Activated CD4-positive, alpha-beta memory T cell treated with anti-CD3 and anti-CD28 coated beads, Interleukin-2, amount 10 ng/mL, durations not matched to agents 7 days and 5 days (primary cell): ENCODE measurements at places on chromosomes 11 and 22.

DNA sequence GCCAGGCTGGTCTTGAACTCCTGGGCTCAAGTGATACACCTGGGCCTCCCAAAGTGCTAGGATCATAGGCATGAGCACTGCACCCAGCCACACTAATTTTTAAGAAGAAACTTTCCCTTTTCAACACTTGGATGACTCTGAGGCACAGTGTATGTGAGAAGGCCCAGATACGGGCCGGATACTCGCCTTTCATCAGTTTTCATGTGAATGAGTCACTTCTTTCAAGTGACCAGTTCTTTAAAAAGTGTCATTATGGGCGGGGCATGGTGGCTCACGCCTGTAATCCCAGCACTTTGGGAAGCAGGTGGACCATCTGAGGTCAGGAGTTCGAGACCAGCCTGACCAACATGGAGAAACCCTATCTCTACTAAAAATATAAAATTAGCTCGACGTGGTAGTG, 120.8 kb downstream of the CTTN start:
- H3K4me3 ChIP-seq: no peak overlapping the region
- no peaks in the 10 kb centered on the region for H3K36me3 ChIP-seq

- H3K4me3 ChIP-seq: no peak overlapping the region
- no peaks in the 10 kb centered on the region for H3K36me3 ChIP-seq
- no peak for DNase-seq
- no peak overlapping the region for H3K27ac ChIP-seq
Observed at GRCh38 chr11:105799728-105800462, 190.0 kb downstream of the GRIA4 start.

- H3K36me3 ChIP-seq: no peaks in the 10 kb centered on the region
- H3K4me3 ChIP-seq: no peak overlapping the region
- H3K27me3 ChIP-seq: peaks cover 33% of the 10 kb centered on the region
- H3K4me1 ChIP-seq: peaks cover 5% of the 10 kb centered on the region
Observed at GRCh38 chr11:68988491-68988890, 7.7 kb upstream of the MRGPRD start.

DNA sequence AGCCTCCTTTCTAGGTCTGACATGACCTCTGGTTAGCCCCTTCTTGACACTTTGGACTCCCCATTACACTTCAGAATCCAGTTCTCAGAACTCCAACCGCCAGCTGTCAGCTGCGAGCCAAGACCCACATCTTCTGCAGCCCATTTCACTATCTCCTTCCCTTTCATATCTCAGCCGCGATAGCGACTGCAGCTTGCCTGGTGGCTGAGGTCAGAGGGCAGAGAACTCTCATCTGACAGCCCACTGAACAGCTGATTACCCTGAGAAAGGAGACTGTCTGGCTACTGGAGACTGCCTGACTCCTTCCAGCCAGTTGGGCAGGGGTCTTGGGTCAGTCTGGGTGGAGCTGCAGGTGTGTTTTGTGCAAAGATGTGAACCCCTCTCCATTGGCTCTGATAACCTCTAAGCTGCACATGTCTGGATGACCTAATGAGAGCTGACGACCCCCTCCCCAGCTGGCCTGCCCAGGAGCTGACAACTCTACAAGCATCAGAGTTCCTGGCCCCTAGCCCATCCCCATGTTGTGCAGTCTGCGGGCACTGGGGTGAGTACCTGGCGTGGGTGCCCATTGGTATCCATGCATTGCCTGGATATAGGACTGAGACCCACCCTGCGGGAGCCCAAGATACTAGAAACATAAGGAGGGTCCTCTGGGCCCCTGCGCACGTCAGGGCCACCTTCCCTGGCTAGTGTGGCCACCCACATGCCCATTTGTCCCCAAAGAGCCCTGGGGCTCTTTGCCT, 1.1 kb downstream of the CHRM1 start:
- peaks cover 43% of the 10 kb centered on the region for H3K27me3 ChIP-seq
- no peak overlapping the region for H3K27ac ChIP-seq
- DNase-seq: no peak
- H3K36me3 ChIP-seq: no peaks in the 10 kb centered on the region
- H3K4me3 ChIP-seq: no peak overlapping the region
- H3K4me1 ChIP-seq: peaks cover 9% of the 10 kb centered on the region

DNA sequence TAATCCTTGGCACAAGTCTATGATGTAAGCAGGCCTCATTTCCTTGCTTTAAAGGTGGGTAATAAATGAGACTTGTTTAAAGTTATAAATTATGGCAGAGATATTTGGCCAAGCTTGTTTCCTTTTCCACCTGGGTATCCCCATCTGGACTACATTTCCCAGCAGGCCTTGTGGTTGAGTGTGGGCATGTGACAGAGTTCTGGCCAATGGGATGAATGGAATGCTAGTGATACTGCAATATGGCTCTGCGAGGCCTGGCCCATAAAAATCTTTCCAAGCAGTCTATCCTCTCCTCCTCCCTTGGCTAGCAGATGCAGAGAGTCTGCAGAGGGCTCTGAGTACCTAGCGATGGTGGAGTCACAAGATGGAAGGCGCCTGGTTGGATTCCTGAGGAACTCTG, 102.5 kb downstream of the TIMP3 start:
- no peaks in the 10 kb centered on the region for H3K36me3 ChIP-seq
- DNase-seq: no peak
- no peak overlapping the region for H3K27ac ChIP-seq
- no peaks in the 10 kb centered on the region for H3K4me1 ChIP-seq
